ENCODE measurements at places on chromosomes 5 and 9.
A peak's percentile ranks its signal among the peaks of the same experiment; 100 is the strongest.

DNA sequence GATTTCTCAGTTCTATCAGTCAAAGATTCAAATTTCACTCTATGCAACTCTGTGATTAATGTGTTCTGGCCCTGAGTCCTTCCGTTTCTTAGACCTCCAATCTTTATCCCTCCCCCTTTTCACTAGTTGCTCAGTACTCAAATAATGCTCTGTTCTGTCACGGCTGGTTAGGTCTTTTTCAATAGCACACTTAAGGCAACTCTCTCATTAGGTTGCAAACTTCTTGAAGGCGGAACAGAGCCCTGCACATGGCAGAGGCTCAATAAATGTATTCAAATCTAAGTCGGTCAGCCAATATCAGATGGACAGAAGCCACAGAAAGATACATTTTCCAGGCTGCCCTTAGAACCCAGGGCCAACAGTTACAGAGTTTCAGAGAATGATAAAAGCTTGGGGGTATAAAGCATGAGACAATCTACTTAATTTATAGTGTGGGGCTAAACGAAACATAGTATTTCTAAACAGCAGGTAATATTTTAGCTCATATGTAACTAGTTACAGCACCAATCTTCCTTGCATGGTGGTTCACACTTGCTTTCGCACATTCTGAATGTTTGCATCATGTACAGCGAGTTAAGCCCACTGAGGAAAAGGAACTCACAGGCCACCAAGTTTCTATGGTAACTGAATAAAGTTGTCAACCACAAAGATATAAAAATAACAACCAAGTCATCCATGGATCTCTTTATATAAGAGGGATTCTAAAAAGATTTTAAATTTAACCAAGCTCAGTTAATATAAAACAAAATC is 67.1 kb upstream of the GOLPH3 start:
- no peak for DNase-seq

GRCh38 chr5:142063376-142063775 is 45.2 kb upstream of the NDFIP1 start:
- no peak for DNase-seq

GRCh38 chr5:134059758-134060495 is 54.6 kb upstream of the TCF7 start:
- no peak for DNase-seq

- DNase-seq = no peak
Measured at GRCh38 chr5:149545327-149545726, 5.9 kb downstream of the CSNK1A1 start.

DNA sequence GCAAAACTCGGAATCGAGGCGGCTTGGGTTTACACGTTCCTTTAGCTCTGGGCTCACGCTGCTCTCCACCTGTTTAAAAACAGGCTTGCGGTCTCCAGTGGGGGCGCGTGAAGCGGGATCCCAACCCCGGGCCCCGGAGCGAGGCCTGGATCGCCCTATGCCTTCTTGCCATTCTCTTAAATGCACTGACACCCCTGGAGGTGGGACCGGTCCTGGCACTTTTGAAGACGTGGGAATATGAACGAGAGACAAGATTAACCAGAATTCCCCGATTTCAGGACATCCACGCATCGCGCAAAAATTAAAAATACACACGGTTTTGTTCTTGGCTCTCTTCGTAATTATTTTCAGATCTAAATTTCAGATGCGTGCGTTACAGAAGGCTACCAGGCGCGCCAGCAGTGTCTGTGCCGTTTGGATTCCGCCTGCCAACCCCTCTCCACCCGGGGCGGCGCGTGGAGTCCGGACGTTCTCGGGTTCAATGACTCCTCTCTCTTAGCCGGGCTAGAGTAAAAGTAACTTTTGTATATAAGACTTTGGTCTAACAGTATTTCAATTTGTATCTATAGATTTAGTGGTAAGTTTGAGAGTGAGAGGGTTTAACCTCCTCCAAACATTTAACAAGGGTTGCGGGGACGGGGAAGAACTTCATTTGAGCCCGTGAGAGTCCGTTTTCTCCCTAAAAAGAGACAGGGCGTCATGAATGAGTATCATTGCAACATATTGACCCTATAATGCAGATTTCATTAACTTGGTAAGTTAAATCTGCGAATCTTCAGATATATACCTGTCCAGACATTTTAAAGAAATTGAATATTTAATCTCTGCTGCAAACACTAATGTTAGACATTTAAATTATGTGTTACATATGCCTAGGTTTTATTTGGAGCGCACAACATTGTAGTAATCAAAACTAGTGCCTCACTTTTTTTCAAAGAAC is 3.8 kb downstream of the FOXD1 start:
- DNase-seq = no peak

DNA sequence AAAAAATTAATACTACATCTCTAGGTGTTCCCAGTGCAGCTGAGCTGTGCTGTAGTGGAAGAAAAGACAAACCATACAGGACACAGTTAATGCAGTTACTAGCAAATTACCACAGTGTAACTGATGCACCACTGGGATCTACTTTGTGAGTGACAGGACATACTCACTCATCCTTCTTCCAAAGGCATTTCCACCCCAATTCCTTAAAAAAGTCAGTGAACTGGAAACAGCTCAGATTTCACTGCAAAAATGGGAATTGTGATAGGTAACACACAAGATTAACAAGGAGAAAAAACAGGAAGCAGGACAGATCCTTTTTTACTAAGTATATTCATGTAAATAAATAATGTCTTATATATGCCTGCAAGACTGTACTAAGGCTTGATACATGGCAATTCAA is 109.6 kb downstream of the DMAC1 start:
- no peak for DNase-seq

- DNase-seq = peak; percentile 96
Measured at GRCh38 chr9:133532937-133533668, 1.4 kb upstream of the ADAMTSL2 start.

- peak; percentile 36 for DNase-seq
Measured at GRCh38 chr5:9207817-9208418, 338.0 kb downstream of the SEMA5A start.

GRCh38 chr5:167753725-167754490 is 537.5 kb upstream of the WWC1 start:
- no peak for DNase-seq

GRCh38 chr9:270657-271237 is 56.1 kb downstream of the DOCK8 start:
- no peak for DNase-seq

GRCh38 chr5:161865510-161865909 is 17.6 kb downstream of the GABRA1 start:
- no peak for DNase-seq

DNA sequence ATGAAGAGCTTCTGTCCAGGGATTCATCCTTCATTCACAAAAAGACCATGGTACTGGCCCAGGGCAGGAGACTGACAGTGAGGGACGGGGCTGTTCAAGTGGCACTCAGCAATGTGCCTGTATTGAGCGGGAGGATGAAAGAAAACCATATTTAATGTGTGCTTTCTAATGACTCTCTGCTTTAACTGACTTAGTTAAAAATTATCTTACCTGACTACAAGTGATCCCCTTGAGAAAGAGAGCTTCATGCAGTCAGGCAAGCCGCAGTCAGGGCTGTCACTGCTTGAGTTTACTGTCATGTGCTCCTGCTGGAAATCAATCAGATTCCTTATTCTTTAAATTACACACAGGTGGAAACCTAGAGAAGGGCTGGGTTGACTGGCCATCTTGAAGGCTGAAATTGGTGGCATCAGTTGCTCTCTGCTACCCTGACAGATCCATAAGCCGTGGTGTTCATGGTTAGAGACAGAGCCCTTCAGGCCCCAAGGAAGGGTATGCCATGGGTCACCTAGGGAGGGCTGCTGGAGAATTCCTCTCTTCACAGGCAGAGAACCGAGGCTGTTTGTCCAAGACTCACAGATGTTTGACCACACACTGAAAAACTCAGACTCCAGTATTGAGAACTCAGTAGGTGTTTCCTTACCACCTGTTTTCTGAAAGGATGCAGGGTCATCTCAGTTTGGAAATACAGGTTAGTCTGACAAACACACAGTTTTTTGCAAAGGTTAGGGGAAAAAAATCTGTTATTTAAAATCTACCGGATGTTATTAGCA is 70.9 kb downstream of the TRIO start:
- no peak for DNase-seq

GRCh38 chr9:37753489-37754190 is at the start of gene TRMT10B:
Gene TRMT10B (plus strand): TSS chr9:37753805. CDS start chr9:37761932, 8,127 bp downstream.
- DNase-seq = peak; percentile 98

DNA sequence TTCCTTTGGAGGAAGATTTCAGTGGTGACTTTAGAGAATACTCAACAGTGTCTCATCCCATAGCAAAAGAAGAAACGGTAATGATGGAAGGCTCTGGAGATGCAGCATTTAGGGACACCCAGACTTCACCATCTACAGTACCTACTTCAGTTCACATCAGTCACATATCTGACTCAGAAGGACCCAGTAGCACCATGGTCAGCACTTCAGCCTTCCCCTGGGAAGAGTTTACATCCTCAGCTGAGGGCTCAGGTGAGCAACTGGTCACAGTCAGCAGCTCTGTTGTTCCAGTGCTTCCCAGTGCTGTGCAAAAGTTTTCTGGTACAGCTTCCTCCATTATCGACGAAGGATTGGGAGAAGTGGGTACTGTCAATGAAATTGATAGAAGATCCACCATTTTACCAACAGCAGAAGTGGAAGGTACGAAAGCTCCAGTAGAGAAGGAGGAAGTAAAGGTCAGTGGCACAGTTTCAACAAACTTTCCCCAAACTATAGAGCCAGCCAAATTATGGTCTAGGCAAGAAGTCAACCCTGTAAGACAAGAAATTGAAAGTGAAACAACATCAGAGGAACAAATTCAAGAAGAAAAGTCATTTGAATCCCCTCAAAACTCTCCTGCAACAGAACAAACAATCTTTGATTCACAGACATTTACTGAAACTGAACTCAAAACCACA is 67.4 kb downstream of the VCAN start:
- DNase-seq = no peak

GRCh38 chr5:10489810-10490426 is 48.2 kb downstream of the ROPN1L start:
- DNase-seq = no peak

DNA sequence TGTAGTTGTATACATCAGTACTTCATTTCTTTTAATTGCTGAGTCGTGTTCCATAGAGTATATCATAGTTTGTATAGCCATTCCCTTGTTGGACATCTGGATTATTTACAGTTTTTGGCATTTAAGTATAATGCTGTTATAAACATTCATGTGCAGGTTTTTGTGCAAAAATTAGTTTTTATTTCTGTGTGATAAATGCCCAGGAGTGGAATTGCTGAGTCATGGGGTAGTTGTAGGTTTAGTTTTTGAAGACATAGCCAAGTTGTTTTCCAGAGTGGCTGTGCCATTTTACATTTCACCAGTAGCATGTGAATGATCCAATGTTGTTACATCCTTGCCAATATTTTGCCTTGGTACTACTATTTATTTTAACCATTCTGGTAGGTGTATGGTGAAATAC is 12.5 kb downstream of the ZNF354B start:
- DNase-seq = no peak

DNA sequence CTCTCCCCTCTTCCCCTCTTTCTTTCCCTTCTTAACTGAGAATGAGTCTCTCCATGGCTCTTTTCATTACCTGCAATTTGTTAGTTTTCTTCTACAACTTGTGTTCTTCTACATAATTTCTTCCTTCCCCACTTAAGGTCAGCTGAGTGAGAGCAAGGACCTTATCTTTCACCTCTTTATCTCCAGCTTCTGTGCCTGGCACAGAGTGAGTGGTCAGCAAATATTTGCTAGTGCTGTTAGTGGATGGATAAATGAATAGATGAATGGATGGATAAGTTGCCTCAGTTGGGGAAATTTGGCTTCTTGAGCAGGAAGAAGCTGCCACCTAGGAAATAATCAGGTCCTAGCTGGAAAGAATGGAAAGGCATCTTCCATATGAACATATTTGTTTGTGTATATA is 44.6 kb upstream of the PPARGC1B start:
- no peak for DNase-seq

DNA sequence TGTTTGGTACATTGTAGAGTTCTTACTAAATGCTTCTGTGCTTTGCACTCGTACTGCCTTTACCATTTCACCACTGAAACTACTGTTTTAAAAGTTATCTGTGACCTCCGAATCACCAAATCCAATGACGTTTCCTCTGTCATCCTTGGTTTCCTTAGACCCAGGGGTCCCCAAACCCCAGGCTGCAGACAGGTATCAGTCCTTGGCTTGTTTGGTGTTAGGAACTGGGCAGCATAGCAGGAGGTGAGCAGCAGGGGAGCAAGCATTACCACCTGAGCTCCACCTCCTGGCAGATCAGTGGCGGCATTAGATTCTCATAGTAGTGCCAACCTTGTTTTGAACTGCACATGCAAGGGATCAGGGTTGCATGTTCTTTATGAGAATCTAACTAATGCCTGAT is 26.8 kb upstream of the APC start:
- DNase-seq = no peak

- DNase-seq = no peak
Measured at GRCh38 chr9:86718388-86719049, 228.8 kb downstream of the GAS1 start.

DNA sequence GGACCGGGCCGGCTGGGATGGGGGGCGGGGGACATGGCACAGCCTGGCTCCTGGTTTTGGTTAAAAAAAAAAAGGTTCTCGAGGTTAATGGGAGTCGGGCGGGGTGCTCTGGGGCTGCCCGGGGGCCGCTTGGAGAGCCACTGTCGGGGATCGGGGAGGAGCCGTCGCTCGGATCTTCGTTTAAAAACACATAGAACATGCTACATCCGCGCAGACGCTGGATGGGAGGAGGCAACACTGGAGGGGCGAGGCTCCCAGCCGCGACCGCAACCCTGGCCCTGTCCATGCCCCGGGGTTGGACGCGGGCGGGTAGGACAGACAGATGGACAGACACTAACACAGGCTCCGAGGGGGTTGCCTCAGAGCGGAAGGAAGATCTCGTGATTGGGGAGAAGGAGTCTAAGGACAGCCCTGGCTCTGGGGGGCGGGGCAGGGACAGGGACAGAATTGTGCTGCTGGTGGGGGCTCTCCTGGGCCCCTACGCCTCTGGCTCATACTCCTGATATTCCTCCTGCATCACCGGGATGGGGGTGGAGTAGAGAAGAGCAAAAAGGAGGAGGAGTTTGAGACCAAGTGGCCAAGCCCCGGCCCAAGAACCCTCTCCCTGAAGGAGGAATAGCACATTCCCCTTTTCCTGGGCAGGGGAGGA is 9.9 kb downstream of the SNCB start:
- DNase-seq = no peak

DNA sequence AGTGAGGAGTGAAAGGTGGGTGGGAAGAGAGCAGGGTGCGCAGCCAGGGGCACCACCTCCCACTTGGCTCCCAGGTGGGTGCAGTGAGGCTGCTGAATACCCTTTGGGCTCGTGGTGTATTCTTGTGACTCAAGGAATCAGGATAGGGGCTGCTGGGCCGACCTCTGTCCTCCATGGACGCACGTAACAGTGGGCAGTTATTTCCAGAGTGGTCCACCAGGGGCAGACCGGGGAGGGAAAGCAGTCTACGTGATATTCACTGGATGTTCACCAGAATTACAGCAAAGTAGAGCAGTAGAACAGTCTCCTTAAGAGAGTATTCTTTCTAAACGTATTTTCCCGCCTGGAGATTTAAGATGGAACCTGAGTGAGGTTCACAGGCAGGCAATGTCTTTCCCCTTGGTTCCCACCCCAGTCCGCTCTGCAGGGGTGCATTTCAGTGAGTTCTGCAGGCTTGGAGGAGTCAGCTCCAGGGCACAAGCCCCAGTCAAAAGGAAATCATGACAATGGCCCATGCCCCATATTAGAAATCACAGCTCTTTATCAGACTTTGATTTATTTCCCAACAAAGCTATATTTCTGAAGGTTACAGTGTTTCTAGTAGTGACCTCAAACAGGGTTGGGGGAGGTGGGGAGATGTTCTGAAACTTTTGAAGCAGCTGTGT is 88.7 kb downstream of the SYK start:
- peak; percentile 42 for DNase-seq

GRCh38 chr5:90434116-90434714 is 24.7 kb upstream of the CETN3 start:
- DNase-seq = no peak

Measured in 8988T (cell line).